ENCODE measurements at places on chromosomes 4 and X.

- no peak for DNase-seq
Observed at GRCh38 chr4:6513678-6514077, 41.3 kb upstream of the PPP2R2C start.

DNA sequence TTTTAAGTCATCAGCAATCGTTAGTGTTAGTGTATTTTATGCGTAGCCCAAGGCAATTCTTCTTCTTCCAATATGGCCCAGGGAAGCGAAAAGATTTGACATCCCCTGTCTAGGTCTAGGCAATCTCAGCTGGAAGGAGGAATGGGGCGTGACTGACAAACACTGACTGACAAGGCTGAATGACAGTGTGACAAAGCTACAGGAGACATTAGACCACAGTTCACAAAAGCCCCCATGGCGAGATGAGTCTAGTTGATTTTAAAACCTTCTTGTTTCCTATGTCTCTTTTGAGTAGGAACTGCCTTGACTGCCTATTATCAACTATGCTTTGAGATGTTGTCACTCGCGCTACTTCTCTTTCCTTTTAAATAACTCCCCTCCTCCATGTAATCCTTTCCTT is 42.3 kb downstream of the QRFPR start:
- DNase-seq = no peak

DNA sequence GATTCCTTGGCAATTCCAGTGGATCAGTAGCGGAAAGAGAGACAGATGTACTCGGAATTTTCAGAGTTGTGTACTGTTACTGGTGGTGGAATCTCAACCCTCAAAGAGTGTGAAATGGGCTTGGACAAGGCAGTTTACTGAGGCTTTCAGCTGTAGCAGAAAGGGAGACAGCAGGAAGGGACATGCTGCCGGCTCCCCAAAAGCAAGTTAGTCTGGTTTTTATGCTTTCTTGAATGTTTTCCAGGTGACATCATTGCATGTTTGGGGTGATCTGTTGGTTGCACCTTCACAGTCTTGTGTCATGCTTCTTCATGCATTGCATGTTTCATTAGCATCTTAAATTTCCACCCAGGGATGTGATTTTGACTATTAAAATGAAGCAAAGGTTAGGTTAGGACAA is 1282.2 kb downstream of the ADGRL3 start:
- DNase-seq = no peak

- DNase-seq = no peak
Observed at GRCh38 chr4:48910511-48910910, 3.9 kb upstream of the OCIAD2 start.

All from stimulated activated CD4-positive, alpha-beta T cell treated with anti-CD3 and anti-CD28 coated beads, Interleukin-1b, Interleukin-23, amount 100 ng/mL, for 1 hour (primary cell).